SIG-M5 (cell line): ENCODE measurements at places on chromosomes 4 and X.

DNA sequence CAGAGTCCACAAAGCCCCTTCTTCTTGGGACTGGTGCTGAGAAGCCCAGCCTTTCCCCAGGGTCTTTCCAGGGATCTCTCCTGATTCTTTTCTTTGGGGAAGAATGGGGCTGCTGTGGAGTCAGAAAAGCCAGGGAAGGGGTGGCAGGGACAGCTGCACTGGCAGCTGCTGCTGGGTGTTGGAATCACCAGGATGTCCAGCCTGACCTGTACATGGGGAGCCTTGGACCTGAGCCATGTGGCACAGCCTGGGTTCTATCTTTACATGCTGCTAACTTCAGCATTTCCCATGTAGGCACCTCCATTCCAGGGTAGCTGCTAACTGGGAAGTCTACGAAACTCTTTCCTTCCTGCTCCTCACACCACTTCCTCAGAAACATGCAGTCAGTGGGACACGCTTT, 36.0 kb downstream of the MED28 start:
- no peak for DNase-seq

GRCh38 chrX:38214551-38215531, 5.8 kb downstream of the SRPX start:
- no peak for DNase-seq

DNA sequence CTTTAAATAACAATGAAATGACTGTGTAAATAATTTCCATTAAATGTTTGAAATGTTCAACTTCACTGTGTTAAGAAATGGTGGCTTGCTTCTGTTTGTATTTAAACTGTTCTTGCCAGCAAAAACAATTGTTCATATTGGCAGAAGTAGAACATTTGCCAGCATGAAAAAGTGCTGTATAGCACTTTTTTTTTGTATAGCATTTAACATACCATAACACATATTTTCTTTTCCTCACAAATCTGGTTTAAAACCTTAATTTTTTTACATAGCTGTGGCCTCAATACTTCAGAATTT, 94.1 kb downstream of the COX18 start:
- DNase-seq, result no peak

DNA sequence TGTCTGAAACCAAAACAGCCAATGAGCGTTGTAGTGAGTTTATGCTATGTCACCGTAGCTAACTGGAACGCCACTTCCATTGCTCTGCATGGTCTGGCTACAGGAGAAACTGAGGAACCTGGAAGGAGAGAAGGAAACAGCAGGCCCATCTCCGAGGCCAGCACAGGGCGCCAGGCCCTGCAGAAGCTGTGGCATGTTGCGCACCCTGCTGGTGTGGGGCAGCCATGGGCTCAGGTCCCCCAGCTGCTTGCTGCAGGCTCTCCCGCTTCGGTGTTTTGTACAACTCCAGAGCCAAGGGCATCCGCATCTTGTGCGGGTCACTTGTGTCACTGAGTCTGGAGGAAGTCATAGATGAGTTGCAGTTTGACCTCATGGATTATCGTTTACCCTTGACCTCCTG, 89.2 kb downstream of the AFAP1 start:
- no peak for DNase-seq

- no peak for DNase-seq
Observed at GRCh38 chr4:123524958-123525628, 128.5 kb downstream of the SPRY1 start.

DNA sequence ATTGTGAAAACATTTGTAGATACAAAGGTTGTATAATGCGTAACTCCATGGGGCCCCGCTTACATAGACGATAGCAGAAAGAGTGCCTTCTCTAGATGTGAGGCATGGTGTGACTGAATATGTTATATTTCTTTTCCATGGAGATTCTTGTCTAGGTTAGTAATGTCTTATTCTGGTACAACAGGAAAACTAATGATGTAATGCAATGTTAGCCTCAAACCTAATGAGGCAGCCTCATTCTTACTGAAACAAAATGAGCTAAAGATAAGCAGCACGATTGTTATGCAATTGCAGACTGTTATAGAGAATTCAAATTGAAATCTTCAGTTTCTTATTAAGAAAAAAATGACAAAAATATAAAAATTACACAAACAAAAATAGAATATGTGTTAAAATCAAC, 171.1 kb upstream of the ANKRD50 start:
- DNase-seq, result no peak

GRCh38 chrX:10441464-10441863, 178.9 kb downstream of the MID1 start:
- no peak for DNase-seq

GRCh38 chrX:75673468-75673867, 111.6 kb downstream of the MAGEE2 start:
- no peak for DNase-seq

GRCh38 chrX:49184294-49185281, 1.6 kb downstream of the PRICKLE3 start:
- DNase-seq, result no peak

GRCh38 chrX:153305972-153306371, 15.6 kb downstream of the PNMA6F start:
- DNase-seq, result no peak

- DNase-seq, result no peak
Observed at GRCh38 chrX:111114806-111115205, 18.8 kb downstream of the PAK3 start.

GRCh38 chr4:86117705-86118302, 242.0 kb downstream of the MAPK10 start:
- DNase-seq, result no peak

- no peak for DNase-seq
Observed at GRCh38 chrX:42456176-42456700, 321.7 kb downstream of the PPP1R2C start.

DNA sequence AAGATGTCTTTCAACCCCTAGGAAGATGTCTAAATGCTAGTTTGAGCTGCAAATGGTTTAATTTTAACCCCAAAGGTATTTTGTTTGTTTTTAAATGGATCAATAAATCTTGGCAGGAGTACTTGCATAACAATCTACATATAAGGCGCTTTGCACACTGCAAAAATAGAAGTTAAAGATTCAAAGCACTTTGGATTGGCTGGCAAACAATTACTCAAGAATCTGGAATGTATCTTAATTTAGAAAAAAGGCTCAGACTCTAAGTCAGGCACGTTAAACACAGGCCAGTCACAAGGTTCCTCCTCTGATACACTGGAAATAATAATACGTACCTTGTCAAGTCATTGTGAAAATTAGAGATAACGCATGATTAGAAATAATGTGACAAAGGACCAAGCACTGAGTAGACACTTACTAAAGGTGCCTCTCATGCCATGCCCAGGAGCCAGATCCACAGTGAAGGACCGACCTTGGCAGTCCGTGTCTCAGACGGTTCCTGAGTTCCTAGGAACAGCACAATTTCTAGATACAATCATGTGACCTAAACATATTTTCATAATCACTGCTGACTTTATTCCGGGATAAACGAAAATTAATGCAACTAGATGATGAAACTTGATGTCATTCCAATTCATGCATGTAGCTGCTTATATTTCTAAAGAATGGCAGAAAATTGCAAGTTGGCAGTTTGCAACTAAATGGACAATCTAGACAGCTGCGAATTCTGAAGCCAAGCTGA, 49.6 kb downstream of the PROM1 start:
- DNase-seq, result no peak

DNA sequence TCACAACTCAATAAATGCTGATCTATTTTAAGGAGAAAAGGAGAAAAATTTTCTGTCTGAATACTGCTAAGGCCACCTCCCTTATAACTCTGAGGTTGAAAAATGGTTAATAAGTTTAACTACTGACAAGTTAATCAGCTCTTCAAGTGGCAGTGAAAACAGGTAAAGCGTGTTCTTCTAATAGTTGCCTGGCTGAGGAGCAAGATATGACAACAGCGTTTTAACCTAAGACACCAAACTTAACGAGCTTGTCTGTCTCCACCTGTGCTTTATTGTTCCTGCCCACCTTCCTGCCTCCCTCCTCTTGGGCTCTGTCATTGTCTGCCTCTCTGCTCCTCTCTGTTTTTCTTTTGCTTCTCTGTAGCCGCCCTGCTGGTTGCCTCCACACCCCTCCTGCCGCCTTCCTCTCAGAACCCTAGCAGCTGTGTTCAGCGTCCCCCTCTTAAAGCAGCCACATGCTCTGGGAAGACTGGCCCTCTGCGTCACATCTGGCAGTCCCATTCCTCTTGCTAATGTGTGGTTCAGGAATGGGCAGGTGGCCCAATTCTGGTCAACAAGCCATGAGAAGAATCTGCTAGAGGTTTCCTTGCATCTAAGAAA, 4.3 kb upstream of the TSPAN5 start:
- no peak for DNase-seq

DNA sequence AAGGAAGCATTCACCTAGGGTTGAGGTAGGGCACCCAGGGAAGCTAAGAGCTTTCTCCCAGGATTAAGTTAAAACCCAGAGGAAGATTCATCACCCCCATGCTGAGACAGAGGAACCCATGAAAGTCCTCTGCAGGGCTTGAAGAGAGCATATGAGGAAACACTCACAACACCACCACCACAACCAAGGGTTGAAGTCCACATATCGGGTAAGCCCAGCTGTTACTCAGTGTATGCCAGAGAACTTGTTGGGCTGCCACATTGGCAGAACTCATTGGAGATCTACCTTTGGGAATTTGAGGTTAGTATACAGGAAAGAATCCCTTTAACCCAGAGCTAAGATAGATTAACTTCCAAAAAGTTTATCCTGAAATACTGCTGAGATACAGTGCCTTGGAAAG, 75.1 kb downstream of the INTS6L start:
- DNase-seq, result no peak

GRCh38 chrX:18549643-18550042, 122.3 kb downstream of the RS1 start:
- no peak for DNase-seq

DNA sequence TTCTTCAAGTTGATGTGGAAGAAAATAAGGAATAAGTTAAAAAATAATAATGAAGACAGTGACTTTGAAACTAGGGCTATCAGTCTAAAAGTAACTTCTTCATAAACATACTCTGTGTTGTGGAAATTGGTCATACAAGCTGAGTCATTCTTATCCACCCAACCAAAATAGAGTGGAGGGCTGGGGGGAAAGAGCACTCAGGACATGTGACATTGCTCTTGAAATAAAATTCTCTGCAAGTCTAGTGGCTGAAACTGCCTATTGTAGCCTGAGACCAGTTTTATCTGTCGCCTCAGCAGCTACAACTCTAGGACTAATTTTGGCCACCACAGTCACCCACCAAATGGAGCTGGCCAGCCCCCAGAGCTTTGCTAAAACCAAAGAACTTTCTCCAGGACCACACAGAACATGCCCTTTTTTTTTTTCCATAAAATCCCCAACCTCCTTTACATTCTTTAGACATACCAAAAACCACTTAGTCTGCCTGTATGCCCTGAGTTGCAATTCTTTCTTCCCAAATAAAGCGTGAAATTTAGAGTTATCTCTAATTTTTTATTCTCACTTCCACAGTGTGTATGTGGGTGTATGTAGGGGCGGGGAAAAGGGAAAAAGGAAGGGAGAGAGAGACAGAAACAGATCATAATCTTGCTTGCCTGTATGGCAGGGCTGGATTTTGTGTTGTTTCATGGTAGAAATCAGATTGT, 23.0 kb upstream of the SLC25A4 start:
- no peak for DNase-seq

- no peak for DNase-seq
Observed at GRCh38 chr4:68373513-68373912, 23.6 kb upstream of the YTHDC1 start.

GRCh38 chr4:36844448-36844847, 400.1 kb upstream of the NWD2 start:
- DNase-seq, result no peak

GRCh38 chrX:47690175-47690574, 31.2 kb upstream of the UXT start:
- no peak for DNase-seq

- no peak for DNase-seq
Observed at GRCh38 chr4:75555294-75556164, at the start of gene ODAPH. Gene ODAPH, plus strand, starts transcription at chr4:75556066. Its CDS starts 17 bp downstream, at chr4:75556083.

DNA sequence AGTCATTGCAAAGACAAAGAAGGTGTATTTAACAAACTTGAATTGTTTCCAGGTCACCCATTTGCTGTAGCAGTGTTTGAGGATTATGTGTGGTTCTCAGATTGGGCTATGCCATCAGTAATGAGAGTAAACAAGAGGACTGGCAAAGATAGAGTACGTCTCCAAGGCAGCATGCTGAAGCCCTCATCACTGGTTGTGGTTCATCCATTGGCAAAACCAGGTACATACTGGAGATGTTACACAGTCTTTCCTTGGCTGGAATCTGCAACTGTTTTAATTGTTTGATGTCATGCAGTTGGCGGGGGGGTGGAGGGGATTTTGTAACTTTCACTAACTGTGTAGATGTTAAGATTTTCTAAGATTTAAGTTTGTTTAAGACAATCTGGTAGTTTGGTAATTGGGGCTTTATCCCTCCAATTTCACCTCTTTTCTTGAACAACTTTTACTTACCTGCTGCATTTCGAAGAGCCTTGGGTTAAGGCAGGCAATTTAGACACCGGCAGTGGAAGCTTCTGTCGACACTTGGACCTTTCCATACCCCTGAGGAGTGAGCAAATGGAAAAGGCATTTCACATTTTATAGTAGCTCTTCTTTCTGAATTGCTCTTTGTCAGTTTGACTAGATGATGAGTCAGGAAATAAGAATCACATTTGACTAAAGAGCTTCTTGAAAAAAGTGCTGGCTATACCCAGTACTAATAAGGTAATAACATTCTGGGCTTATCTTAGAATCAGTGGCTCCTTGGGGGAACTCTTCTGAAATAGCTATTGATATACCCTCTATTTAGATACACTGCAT, 67.4 kb downstream of the EGF start:
- no peak for DNase-seq

DNA sequence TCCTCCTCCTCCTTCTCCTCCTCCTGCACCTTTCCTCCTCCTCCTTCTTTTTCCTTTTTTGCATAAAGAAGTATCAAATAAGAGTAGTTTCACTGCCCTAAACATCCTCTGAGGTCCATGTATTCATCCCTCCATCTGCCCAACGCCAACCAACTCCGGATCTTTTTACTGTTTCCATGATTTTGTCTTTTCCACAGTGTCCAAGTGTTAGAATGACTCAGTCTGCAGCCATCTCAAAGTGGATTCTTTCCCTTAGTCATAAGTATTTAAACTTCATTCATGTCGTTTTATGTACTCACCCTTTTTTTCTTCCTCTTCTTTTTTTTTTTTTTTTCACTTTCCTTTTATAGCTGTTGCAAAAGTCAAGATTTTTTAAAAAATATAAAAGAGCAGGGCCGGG, 12.9 kb downstream of the CSF2RA start:
- DNase-seq, result no peak

DNA sequence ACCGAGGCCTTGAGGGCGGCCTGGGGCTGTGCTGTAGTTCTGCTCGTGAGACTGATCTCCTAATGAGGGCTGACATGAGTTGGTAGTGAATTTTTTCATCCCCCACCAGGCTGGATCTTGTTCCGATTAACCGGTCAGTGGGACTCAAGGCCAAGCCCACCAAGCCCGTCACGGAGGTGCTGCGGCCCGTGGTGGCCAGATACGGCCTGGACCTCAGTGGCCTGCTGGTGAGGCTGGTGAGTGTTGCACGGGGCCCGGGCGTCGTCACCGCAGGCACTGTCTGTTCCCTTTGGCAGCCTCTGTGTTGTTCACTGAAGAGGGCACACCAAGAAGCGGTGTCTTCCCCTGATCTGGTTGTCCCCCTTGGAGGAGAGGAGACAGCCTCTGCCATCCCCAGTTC, 18.4 kb upstream of the HGFAC start:
- DNase-seq, result no peak

GRCh38 chr4:10504570-10505179, 47.4 kb upstream of the ZNF518B start:
- no peak for DNase-seq

GRCh38 chr4:85406185-85406584, 68.8 kb upstream of the ARHGAP24 start:
- no peak for DNase-seq

GRCh38 chrX:81261576-81261975, 59.7 kb downstream of the SH3BGRL start:
- no peak for DNase-seq
